ENCODE measurements at places on chromosomes 11 and 22. TPM values are rescaled to one million over a fixed set of nuclear protein-coding genes. Genes with fewer than 3 reads are reported as not detected.

GGT1 gene
- 5.9 TPM for total RNA-seq

ARHGAP8 gene
- 15.4 TPM for total RNA-seq

GRCh38 chr11:111448831-111449557 is 63.2 kb downstream of the BTG4 start:
- DNase-seq, result no peak

ELF5 gene
- not detected for total RNA-seq

- DNase-seq, result no peak
These were observed 3.8 kb upstream of the MMP27 start for GRCh38 chr11:102709201-102709945.

KRTAP5-2 gene
- not detected for total RNA-seq

- DNase-seq, result no peak
These were observed 66.4 kb upstream of the OLFML1 start for GRCh38 chr11:7418906-7419305.

FGF19 gene
- not detected for total RNA-seq

DNA sequence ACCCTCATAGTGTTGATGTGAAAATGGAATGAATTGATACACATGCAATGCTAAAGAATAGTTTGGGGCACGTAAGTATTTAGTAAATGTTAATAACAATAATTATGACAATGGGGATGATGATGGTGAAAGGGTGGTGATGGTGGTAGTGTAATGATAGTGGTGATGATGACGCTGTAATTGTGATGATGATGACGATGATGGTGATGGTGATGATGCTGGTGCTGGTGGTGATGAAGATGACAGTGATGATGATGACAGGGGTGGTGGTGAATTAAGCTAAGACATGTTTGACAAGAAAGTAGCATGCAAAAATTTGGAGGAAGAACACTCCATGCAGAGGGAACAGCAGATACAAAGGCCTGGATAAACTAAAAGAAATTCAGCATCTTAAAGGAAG is 364.4 kb upstream of the API5 start:
- DNase-seq, result no peak

ANO5 gene
- total RNA-seq, result not detected

- DNase-seq, result no peak
These were observed 21.4 kb downstream of the KIAA1671 start for GRCh38 chr22:24973872-24974271.

RAC2 gene
- total RNA-seq, result 152 TPM

DNA sequence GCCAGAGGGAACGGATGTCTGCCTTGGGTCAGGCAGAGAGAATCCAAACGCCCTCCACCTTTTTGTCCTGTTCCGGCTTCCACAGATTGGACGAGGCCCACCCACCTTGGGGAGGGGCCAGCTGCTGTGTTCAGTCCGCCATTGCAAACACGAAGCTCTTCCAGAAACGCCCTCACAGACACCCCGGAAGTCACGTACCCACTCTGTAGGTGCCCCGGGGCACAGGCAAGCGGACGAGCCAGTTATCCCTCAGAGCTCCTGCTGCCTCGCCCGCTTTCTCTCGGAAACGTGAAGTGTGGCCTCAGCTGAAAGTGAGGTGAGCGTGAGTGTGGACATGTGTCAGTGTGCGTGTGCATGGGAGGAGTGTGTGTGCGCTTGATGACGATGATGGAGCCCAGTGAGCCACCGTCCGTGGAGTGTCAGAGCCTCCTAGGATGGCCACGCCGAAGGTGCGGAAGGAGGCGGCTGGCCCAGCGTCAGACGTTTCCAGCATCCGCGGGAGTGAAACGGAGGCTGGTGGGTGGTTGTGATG is 869.2 kb downstream of the TBC1D22A start:
- DNase-seq, result no peak

TECTA gene
- total RNA-seq, result 0.25 TPM

CRYBA4 gene
- not detected for total RNA-seq

OR5B21 gene
- total RNA-seq, result not detected

- DNase-seq, result no peak
These were observed 14.6 kb downstream of the ELFN2 start for GRCh38 chr22:37412495-37413250.

DNA sequence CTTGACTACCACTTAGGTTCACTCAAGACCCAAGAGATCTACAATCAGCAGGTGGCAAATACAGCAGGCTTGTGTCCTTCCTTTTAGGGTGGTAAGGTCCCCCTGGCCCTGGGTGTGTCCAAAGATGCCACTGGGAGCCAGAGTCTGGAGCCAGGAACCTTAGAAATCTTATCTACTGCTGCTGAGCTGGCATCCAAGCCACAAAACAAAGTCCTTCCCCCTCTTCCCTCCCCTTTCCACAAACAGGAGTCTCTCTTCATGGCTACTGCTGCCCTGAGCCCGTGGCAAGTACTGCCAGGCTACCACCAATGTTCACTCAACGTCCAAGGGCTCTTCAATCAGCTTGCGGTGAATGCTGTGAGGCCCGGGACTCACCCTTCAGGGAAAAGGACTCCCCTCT is 21.4 kb upstream of the AQP11 start:
- DNase-seq, result no peak

ARHGAP42 gene
- 0.06 TPM for total RNA-seq

DNA sequence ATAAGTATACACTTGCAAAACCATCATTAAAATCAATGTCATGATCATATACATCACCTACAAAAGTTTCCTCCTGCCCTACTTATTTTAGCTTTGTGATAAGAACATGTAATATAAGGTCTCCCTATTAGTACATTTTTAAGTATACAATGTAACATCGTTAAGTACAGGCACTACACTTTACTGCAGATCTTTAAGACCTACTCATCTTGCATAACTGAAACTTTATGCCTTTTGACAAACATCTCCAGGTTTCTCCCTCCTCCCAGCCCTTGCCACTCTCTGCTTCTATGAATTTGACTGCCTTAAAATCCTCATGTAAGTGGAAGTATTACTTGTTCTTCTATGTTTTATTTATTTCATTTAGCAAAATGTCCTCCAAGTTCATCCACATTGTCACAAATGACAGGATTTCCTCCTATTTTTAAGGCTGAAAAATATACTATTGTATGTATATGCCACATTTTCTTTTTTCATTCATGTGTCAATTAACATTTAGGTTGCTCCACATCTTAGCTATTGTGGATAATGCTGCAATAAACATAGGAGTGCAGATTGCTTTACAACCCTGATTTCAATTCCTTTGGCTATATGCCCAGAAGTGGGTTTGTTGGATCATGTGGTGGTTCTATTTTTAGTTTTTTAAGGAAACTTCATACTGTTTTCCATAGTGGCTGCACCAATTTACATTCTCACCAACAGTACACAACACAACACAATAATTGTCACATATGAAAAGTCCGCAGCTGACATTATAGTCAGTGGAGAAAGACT is 471.1 kb upstream of the ANO3 start:
- no peak for DNase-seq

DNA sequence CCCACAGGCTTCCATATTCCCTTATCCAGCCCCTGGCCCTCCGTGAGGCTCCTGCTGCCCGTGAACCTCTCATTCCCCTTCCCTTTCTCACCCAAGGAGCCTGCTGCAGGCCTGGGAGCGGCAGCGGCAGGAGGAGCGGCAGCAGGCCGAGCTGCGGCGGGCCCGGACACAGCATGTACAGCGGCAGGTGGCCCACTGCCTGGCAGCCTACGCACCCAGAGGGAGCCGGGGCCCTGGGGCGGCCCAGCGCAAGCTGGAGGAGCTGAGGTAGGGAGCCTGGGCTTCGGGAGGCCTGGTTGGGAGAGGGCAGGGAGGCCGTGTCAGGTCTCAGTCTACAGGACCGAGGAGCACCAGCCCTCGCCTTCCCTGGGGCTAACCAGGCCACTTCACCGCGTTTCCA is 8.1 kb upstream of the SART1 start:
- DNase-seq, result no peak

KCNJ5 gene
- not detected for total RNA-seq

GRCh38 chr11:40417627-40418026 is 1041.8 kb downstream of the LRRC4C start:
- no peak for DNase-seq

GRCh38 chr22:41762980-41763779 is 37.3 kb upstream of the CCDC134 start:
- no peak for DNase-seq

- DNase-seq, result no peak
These were observed 13.1 kb downstream of the C1QTNF6 start for GRCh38 chr22:37174964-37175363.

SLN gene
- not detected for total RNA-seq

- DNase-seq, result no peak
These were observed 386.2 kb downstream of the NTM start for GRCh38 chr11:131756479-131757110.

CRYBB2 gene
- not detected for total RNA-seq

DNA sequence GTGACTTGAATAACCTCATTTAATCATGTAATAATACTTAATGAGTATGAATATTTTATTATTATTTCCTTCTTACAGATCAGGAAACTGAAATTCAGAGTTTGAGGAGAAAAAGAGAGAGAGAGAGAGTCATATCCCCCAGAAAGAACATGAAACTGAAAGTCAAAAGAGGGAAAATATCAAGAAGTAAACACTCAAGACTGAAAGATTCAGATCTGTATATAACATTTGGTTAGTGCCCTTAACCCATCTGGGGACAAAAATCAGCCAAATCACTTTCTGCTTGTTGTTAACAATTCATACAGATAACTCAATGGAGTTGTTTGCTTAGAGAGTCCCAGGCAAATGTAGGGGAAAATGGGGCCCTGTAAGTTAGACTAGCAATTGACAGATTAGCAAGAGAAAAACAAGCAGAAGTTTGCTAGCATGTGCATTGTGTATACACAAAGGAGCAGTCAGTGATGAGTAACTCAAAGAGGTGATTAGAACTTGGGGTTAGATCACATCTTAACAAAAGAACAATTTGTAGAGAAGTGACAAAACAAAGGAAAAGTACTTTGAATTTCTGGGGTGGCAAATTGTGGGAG is 25.9 kb upstream of the MMP13 start:
- DNase-seq, result no peak

APOA1 gene
- total RNA-seq, result 0.92 TPM

GRCh38 chr11:88303037-88303436 is 34.5 kb downstream of the CTSC start:
- DNase-seq, result peak; percentile 49

- no peak for DNase-seq
These were observed 72.5 kb upstream of the C11orf87 start for GRCh38 chr11:109349276-109350080.

GRCh38 chr11:84981301-84981700 is 645.8 kb downstream of the DLG2 start:
- DNase-seq, result no peak

PRAME gene
- total RNA-seq, result not detected

GRCh38 chr11:2810411-2811205 is 75.0 kb downstream of the CDKN1C start:
- DNase-seq, result no peak

GRCh38 chr22:28799606-28800307 is 612 bp downstream of the XBP1 start:
- no peak for DNase-seq

GRCh38 chr11:29361369-29361768 is 655.5 kb downstream of the KCNA4 start:
- no peak for DNase-seq

DNA sequence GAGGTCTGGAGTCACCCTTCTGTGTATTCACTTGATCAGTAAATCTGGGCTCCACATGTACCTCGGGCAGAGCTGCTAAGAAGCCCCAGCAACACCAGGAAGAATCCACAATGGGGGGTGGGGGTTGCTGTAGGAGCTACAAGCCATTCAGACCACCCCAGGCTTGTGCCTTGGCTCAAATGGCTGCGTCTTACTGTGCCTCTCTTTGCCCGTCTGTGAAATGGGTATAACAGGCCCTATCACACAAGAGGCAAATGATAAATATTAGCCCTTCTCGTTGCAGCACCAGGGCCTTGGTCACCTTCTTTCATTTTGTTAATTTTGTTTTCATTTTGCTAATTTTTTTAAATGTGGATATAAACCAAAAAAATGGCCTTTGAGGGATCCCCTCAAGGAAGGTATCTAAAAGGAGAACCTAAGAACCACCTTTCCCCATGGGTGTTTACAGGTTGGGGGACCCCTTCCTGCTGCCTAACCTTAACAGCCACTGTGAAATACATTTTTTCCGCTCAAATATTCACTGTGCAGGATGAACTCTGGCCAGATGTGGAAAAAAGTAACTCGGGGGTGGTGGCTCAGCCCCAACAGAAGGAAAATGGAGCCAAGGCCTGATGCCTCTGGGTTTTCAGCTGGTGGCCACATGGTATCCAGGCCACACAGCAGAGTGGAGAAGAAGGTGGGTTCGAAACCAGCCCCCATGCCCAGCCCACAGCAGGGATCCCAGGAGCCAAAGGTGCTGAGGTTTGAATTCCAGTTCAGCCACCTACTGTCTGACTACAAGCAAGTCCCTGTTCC is 284.0 kb downstream of the MN1 start:
- no peak for DNase-seq

DNA sequence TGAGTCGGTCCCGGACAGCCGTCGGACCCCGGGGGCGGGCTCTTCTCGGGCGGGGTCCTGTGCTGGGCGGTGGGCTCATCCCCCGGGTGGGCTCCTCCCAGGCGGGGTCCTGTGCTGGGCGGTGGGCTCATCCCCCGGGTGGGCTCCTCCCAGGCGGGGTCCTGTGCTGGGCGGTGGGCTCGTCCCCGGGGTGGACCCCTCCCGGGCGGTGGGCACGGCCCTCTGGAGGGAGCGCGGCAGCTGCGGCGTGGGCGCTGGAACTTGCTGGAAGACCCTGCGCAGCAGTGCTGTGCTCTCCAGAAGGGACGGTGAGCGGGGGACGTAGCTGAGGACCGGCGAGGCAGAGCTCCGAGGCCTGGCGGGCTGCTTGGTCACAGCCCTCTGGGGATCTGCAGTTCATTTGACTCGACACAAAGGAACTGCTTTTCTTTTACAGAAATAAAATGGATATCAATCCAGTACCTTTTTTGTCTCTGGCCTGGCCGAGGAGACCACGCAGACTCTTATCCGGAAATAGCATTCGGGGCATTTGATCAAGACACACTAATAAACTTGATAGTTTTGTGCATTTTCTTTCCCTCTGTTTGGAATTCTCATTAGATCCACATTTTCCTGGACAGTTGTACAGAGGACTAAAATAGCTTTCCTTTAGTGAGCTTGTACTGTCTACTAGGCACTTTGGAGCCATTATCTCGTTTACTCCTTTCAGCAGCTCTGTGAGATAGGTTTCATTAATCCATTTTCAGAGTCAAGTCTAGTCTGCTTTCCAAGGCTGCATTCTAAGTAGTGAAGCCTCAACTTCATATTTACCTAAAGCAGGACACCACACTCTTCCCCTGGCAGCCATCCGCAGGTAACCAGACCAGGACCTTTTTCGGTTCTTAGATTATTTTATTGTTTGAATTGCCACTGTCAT is 812 bp downstream of the JAM3 start:
- no peak for DNase-seq

GRCh38 chr11:134038897-134039470 is 29.9 kb upstream of the JAM3 start:
- no peak for DNase-seq

BIRC3 gene
- 88.0 TPM for total RNA-seq

FGF4 gene
- total RNA-seq, result not detected

DNA sequence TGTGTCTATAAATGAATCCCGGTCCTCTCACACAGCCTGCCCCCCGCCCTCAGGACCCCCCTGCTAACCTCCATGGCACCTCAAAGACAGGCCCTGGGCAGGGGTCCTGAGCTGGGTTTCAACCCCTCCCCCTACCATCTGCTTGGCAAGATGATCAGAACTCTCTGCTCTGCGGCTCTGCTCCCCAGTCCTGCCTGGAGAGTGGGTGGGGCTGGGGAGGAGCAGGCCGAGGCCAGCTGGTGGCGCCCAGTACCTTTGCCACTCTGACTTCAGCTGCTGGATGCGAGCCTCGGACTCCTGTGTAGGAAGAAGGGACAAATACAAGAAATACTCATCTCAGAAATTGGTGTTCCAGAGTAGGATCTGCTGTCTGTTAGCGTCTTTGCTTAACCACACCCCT is 15.0 kb downstream of the SUN2 start:
- DNase-seq, result no peak

POLR2F gene
- total RNA-seq, result 25.6 TPM

All from CD8-positive, alpha-beta T cell (primary cell).